ENCODE measurements at places on chromosomes 1 and 21.

DNA sequence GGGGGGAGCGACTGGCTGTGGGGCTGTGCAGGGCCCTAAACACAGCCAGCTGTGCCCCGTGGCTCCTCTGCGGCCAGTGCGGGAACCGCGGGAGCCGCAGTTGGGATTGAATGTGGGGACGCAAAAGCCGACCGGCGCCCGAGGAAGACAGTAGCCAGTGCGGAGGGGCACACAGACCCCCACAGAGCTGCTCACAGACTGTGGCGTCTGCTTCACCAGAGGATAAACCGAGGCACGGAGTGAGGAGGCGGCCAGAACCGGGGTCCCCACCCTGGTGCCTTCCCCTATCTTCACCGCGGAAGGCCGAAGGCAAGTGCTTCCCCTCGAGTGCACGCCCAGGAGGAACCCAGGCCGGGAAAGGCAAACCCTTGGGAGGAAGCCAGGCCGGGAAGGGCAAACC, 8.7 kb upstream of the TMEM52 start:
- DNase-seq, result no peak

GRCh38 chr1:96073100-96073499, 648.5 kb upstream of the PTBP2 start:
- DNase-seq, result no peak

DNA sequence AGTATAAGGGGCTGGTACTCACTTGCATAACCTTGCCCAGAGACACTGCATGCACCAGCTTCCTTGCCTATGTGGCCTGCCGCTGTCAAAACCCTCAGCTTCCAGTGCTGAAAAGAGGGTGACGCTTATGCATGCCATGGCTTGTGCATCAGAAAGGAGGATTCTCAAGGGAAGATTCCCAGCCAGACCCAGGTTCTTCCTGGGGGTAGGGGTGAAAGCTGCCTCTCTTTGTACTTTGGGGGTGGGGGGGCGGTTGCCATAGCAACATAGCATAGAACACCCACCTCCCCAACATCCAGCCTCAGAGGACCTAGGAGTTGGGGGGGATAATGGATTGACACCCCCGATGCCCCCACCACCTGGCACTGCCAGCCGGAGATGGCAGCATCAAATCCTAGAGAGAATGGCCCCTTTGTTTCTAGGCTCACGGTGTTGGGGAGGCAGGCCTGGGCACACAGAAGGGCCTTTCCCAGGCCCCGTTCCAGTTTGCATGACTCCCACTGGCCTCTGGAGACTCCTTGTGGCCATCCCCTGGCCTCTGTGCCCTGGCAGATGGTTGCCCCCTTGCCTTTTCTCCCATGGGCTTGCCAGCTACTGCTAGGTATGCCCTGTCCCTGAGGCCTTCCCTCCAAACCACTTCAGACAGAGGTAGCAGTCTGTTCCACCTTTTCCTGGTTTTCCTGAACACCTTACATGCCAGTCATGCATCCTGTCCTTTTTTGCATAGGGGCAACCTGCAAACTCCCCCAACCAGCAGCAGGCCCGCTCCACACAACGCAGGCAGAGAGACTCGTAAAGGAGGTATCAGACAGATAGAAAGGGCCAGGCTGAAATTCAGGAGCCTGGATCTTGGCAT, 44.6 kb downstream of the RHBG start:
- DNase-seq, result no peak

DNA sequence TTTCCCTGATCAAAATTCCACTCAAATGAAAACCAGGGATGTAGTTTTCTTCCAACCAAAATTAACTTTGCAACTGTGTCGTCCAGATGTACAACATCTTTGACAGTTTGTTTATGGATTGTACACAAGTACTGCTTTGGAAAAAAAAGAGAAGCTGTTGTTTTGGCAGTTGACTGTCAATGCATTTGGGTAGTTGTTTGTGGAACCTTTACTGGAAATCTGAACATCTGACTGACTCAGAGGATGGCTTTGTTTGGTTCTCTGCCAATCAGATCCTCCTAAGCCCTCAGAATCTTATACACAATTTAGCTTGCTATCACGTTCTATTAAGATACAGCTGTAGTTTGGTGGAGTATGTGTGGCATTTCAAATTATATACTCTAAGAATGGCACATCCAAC, 195.0 kb downstream of the KCNK2 start:
- no peak for DNase-seq

DNA sequence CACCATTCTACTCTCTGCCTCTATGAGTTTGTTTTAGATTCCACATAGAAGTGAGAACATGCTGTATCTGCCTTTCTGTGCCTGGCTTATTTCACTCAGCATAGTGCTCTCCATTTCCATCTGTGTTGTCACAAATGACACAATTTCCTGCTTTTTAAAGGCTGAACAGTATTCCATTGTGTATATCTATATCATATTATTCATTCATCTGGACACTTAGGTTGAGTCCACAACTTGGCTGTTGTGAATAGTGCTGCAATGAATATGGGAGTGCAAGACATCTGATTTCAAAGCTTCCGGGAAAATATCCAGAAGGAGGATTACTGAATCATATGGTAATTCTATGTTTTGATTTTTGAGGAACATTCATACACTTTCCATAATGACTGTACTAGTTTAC, 20.1 kb upstream of the DONSON start:
- no peak for DNase-seq

DNA sequence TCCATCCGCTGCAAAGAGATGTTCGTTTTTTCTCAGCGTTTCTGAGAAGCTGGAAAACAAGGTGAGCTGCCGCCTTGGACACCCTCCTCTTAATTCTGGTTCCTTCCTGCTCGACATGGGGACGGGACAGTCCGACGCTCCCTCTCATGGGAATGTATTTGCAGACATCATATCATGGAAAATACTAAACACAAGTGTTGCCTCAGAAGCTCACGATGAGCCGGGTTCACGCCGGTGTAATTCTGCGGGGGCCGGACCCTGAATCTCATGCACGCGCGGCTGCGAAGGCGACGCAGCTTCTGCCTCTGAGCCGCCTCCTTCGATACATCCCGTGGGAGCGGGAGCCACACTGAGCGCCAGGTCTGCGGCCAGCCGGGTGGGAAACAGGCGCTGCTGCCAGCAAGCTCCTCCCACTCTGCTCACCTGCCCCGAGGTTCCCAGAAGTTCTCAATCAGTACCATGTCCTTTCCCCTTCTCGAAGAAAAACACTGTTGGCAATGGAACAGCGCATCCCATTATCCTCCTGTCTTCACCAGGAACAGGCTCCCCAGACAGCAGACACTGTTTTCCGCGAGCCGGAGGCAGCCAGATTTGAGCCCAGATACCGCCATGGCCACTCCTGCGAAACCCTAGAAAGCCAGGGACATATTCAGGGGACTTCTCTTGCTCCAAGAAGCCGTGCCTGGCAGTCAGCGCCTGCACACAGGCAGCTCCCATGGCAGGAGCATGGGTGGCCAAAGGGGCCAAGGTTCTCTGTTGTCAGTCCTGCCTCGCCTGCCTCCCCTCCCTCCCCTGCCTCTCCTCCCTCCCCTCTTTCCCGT, 98.0 kb downstream of the WDR4 start:
- DNase-seq, result no peak

DNA sequence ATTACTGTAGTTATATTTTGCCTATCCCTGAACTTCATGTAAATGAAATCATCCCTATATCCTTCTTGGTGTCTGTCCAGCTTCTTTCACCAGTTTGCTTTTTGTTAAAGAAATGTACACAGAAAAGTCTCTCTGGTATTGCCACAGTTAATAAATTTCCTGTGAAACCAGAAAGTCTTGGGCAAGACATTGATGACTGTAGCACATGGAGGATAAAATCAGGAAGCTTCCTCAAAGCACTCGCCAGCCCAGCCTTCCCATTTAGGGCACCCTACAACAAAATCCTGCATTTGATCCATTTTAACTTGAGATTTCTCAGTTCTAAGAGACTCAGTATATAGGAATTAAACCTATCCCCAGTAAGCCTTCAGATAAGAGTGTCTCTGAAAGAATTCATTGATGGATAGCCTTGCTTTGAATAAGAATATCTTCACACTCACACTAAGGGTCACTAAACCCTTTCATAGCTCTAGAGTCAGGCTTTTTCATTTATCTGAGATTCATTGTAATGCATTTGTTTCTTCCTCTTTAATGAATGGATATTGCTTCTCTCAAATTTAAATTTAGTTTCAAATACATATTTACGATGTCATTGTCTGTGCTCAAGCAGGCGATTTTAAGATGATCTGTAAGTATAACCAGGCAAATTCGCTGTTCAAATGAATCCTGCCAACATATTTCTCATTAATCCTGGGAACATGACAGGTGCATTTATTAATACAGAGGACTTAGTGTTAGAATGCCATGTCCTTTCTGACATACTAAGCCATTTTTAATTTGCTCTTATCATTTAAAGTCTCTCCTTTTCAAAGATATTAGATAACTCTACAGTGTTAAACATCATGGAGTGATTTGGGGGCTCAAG, 153.1 kb downstream of the GRIK1 start:
- DNase-seq, result no peak

- no peak for DNase-seq
These were observed 247.8 kb downstream of the RRAGC start for GRCh38 chr1:38611664-38612211.

GRCh38 chr1:219555031-219555692, 57.7 kb downstream of the ZC3H11B start:
- no peak for DNase-seq

DNA sequence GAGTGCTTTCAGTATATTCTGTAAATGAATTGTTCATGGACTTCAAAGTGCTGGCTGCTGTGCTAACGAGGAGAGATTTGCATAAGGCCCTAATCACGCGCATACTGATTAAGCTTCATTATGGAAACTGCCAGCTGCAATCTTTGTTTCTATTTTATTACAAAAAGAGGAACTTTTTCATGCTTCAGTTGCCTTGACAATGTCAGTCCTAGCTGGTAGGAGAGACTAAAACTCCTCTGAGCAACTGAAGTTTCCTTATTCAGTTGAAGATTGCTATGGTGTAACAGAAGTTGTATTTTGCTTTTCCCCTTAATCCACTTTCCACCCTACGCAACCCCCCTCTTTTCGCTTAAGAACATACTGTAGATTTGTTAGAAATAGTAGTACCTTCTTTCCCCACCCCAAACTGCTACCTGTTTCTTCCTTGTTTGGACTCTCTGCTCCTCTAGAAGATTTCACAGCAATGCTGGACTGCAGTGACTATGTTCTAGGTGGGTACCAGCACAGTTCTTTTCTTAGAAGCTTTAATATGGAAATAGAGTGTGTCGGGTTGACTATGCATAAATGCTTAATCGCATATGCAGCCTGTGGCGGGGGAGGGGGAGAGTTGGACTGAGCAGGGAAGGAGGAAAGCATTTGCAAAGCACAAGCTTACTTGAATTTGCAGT, 108.3 kb downstream of the POU2F1 start:
- DNase-seq, result no peak

- DNase-seq, result no peak
These were observed 871.6 kb downstream of the BRINP3 start for GRCh38 chr1:189606047-189606446.

DNA sequence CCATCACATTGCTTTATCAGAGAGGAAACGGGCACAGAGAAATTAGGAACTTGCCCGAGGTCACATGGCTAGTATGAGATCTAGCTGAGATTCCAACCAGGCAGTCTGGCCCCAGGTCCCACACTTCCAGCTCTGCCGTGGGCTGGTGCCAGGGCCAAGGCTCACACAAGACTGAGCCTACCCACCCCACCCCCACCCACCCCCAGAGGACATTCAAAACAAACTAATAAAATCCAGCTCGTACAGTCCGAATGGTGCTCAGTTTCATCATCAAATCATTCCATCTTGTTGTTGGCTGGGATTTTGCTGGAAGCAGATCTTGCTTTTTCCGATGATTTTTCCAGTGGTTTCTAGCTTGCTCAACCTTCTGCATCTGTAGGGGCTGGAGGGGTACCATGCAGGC, 27.9 kb downstream of the MATN1 start:
- no peak for DNase-seq

GRCh38 chr1:84918726-84919336, 25.8 kb upstream of the LPAR3 start:
- DNase-seq, result no peak

GRCh38 chr1:107829036-107829770, 135.8 kb downstream of the VAV3 start:
- no peak for DNase-seq

DNA sequence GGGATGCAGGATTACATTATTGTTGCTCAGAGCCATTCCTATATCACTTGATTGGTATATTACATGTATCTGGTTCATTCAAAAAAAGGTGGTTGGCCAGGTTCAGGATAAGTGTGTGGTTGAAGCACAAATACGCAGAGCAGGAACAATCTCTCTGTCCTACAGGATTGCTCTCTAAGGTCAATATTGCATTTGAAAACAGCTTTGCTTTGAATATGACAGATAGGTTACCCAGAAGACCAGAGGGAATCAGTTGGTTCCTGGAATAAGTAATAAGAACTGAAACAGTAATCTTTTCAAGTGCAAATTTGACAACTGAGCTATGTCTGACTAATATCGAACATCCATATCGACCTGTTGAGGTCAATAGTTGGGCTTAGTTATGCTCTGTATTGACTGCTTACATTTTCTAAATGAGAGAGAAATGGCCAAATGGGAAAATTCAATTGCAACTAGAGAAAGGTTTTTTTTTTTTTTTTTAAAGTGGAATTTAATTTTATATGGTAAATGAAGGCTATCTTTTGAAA, 176.8 kb downstream of the ATP6V1G3 start:
- DNase-seq, result no peak

- DNase-seq, result no peak
These were observed 81.8 kb downstream of the PHTF1 start for GRCh38 chr1:113677250-113678158.

DNA sequence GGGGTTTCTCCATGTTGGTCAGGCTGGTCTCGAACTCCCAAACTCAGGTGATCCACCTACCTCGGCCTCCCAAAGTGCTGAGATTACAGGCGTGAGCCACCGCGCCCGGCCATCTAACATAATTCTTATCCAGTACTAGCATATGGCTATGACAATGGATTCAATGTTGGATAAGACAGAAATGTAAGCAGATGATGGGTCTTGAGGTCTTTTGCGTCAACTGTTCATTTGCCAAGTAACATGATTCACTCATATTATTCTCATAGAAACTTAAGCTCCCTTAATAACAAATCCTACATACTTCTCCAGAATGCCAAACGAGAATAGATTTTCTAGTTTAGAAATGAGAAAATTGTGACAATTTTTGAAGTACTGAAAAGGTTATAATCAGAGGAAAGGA, 170.3 kb downstream of the RGS7 start:
- DNase-seq, result no peak

DNA sequence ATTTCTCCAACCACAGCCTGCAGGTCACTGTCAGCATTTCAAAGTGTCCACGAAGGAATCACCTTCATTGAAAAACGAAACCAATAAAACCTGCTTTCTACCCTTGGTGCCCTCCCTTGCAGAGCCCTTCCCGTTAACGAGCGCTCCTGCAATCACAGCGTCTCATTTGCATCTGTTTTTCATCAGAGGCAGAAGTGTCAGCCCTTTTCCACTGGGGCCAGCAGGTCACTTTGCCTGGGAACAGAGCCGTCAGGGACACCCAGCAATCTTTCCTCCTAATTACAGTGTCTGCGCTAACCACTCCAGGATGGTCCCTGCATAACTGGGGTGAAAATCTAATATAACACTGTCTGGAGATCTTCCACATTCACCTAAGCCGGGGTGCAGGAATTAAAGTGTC, 85.3 kb downstream of the PSMG1 start:
- no peak for DNase-seq

All from keratinocyte (primary cell).